ENCODE measurements at places on chromosomes 5 and 9. TPM values are rescaled to one million over a fixed set of nuclear protein-coding genes. Genes with fewer than 3 reads are reported as not detected.

GRCh38 chr5:133934822-133935666 lies 33.4 kb downstream of the C5orf15 start:
- DNase-seq, result no peak

- DNase-seq, result no peak
Observed at GRCh38 chr9:35107297-35108290, 4.7 kb upstream of the STOML2 start.

DNA sequence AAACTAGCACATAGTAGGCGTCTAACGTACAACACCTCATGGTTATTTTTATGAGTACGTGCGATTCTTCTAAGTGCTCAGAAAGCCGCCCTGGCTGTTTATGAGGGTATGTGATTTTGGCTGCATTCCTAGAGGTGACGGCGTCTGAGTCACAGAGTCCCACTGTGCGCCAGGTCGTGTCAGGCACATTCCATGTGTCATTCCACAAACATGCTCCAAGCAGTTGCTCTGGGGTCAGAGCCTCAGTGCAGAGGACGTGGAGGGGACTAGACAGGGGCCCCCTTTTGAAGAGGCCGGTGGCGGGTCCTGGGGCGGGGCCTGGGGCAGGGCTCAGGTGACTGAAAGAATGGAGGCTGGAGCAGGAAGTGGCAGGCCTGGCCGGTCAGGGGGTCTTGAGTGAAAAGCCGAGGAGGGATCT lies 51.9 kb downstream of the NEK6 start:
- peak; percentile 96 for DNase-seq

DNA sequence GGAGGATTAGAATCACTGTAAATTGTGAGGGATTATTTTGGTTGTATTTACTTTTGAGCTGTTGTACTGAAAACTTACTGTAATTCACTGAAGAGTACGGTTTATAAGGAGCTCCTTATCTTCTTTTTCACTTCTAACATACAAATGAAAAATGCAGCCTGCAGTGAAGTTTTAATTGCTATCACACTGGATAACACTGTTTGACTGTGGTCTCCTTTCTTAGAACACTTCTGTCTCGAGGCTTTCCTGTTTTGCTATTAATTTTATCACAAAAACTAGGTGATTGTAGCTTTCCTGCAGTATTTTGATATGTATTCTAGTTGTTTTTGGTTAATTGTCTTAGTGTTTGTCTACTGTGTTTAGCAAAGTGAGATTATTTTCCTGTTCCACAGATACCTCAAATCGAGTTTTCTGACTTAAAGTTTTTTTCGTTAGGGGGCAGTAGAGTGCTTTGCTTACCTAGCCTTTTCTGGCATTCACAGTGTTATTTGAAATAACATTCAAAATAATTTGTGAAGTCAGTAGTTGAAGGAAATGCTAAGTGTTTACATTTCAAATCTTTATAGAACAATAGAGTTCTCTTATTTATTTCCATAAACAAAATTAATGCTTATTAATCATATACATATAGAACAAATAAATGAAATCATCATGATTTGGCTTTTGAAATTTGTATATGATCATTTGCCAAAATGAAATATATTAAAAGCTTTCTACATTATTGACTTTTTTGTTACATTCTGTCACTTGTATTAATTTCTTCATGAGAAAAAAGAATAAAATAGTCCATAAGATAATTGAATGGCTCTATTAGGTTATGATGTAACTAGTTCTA lies 52.9 kb downstream of the COMMD10 start:
- DNase-seq, result peak; percentile 64

- DNase-seq, result no peak
Observed at GRCh38 chr9:38350529-38350928, 42.0 kb upstream of the ALDH1B1 start.

DNA sequence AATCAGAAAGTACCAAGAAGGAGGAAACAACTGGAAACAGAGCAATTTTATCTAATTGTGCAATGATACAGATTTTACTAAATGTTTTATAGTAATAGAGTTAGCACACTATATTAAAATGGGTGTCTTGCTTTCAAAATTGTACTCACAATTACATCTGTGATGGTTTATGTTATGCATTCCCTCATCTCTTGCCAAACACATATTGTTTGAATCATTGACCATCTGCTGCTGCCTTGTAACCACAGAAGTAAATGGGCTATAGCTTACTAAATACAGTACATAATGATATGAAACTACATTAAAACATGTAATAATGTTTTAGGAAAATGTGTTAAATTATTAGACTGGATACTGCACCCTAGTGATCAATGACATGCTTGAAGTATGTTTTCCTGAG lies 158.1 kb downstream of the SLC25A46 start:
- DNase-seq, result peak; percentile 14

DNA sequence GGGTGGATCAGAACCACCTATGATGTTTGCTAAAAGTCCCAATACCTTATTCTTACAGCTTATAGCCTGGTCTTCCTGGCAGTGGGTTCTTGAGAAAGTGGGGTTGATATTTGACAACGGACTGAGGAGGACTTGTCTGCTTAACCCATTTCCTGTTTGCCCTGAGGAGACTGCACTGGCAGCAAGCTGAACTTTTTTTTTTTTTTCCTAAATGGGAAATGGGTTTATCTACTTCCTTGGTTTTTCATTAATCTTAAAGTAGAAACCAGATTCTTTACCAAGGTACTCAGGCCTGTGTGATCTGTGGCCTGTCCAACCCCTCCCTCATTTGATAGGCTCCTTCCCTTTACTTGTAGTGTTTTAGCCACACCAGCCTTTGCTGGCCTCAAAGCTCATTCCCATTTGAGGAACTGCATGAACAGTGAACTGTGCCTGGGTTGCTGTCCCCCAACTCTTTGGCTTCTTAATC lies 47.1 kb downstream of the C9orf57 start:
- no peak for DNase-seq

DNA sequence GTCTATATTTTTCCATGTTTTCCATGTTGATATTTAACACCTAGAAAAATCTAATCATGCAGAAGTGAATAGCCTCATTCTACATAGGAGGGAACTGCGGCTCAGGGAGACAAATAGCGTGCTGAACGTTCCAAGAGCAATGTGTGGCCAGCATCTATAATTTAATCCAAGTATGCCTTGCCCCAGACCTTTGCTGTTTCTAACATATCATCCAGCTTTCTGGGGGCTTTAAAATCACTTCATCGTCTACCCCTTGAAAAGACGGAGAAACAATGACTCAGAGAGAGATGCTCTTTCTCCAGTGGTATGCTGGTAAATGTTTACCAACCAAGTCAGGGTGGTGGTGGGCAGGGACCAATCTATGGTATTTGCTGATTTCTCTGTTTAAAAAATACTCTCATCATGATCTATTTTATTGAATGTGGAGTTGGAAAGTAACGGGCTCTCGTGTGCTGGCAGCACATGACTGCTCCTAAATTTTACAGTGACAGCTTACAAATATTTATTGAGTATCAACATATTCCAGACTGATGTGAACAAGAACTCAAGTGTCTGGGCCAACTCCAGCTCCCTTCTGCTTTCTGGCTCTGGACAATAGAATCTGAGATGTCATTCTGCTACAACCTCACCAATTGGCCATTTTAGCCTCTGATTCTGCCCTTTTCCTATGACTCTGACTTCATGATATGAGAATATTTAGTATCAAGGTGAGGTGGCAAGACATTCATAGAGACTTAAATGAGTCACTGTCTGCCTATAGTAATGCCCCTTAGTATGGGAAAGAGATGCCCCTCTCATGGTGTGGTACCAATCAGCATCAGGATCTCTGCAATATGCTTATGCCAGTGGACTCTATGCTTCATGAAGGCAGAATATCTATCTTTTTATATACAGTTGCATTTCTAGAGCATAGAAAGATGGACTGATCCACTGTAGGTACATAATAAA lies 407.4 kb upstream of the TNC start:
- no peak for DNase-seq

DNA sequence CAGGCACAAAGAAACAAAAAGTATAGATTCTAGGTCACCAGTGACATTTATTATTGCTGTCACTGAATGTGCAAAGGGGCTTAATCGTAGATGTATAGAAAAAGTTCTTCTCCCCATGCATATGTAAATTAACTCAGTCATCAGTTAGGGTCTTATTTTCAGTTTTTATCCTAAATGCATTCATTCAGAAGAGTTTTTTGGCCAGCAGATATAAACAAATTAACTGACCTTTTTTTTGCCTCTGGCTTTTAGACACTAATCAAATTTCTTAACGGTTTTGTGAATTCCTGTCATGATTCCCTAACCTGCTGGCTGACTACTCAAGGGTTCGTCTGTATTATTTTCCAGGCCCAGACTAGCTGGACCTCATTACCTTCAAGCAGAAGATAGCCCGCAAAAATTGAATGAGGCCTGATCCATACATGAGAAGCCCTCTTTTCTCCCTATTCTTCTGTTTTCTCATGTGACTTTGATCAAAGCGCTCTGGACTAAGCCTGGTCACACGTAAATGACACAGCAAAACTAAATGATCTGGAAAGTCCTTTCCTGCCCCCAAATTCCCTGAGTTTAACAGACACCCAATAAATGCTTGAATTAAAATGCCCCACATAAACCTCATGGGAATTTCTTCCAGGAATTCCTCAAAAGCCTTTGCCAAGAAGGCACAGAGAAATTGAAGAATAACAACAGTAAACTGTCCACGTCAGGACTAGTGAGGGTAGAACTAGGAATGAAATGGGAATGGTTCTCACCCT lies 83.7 kb downstream of the MYO10 start:
- no peak for DNase-seq

DNA sequence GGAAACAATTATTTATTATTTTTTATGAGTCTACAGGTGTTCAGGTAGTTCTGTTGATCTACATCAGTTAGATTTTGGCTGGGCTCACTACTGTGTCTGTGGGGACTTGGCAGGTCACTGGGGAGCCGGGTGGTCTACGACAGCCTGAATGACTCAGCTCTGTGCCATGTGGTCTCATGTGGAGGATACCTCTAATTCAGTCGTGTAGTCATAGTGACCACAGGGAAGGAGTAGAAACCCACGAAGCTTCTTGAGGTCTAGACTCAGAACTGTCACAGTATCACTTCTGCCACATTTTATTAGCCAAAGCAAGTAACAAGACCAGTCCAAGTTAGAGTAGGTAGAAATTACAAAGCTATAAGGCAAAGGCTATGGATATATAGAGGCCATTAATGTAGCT lies 64.7 kb upstream of the GRAMD2B start:
- no peak for DNase-seq

GRCh38 chr9:137949260-137949659 lies 71.7 kb downstream of the CACNA1B start:
- no peak for DNase-seq

DNA sequence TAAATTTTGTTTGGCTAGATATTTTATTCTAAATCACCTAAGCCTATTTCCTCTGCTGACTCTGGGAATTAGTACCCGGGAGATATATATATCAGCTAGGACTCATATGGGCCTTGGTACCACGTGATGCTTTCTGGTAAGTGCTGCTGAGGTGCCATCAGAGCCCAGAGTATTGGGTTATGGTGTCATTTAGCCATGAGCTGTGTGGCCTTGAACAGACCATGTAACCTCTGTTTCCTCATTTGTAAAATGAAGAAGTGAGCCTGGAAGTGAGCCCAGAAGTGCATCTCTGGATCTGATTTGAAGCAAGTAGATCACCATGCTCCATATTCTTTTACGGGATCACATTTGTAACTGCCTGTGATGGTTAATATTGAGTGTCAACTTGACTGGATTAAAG lies 126.1 kb downstream of the GPBP1 start:
- DNase-seq, result no peak

- no peak for DNase-seq
Observed at GRCh38 chr9:100474924-100475276, 2.0 kb downstream of the TMEFF1 start.

- DNase-seq, result no peak
Observed at GRCh38 chr5:64015824-64016223, 53.6 kb upstream of the HTR1A start.

- no peak for DNase-seq
Observed at GRCh38 chr5:106258591-106259125, 1412.1 kb downstream of the EFNA5 start.

- DNase-seq, result no peak
Observed at GRCh38 chr9:117903453-117903852, 199.2 kb downstream of the TLR4 start.

DNA sequence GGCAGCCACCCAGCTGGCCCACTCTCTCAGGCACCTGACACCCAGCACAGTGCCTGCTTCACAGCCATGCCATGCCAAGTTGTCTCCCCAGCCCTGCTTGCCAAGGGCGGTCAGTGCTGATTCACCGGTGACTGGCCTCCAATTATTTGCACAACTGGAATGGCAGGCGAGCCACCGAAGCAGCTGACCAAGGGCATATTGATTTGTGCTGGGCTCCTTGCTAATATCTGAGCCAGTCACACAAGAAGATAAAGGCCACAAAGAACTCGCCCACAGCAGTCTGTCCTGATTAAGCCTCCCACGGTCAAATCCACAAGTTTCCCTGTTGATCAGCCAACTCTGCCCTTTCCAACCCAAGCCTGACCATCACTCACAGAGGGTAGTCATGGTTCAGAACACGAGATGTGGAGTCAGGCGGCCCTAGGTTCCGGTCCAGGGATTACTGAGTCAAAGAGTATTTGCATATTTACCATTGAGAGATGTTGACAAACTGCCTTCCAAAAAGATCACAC lies 6.4 kb upstream of the EEIG1 start:
- no peak for DNase-seq

DNA sequence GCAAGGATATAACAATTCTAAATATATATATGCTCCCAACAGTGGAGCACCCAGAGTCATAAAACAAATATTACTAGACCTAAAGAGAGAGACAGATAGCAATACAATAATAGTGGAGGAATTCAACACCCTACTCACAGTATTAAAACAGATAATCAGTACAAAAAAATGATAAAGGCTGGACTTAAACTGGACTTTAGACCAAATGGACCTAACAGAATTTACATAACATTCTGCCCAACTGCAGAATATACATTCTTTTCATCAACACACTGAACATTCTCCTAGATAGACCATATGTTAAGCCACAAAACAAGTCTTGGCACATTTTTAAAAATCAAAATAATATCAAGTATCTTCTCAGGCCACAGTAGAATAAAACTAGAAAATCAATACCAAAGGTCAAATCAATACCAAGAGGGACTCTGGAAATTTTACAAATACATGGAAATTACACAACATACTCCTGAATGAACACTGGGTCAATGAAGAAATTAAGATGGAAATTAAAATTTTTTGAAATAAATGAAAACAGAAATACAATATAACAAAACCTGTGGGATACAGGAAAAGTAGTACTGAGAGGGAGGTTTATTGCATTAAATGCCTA lies 100.8 kb downstream of the FBXL17 start:
- no peak for DNase-seq

The CCDC180 gene
- total RNA-seq, result 1.6 TPM

The ACOT12 gene
- total RNA-seq, result not detected

The ARL14EPL gene
- total RNA-seq, result under 0.01 TPM

The FOXD4L4 gene
- total RNA-seq, result under 0.01 TPM

The SHC3 gene
- 0.22 TPM for total RNA-seq

The TOR4A gene
- total RNA-seq, result 21.4 TPM

The SLC34A3 gene
- not detected for total RNA-seq

The CKS2 gene
- 60.3 TPM for total RNA-seq

The GABRA1 gene
- total RNA-seq, result not detected

The ENTREP1 gene
- total RNA-seq, result 11.1 TPM

The BTNL3 gene
- total RNA-seq, result not detected

The PTGDS gene
- total RNA-seq, result 0.22 TPM

The FOXD1 gene
- not detected for total RNA-seq
